Stimulated activated CD4-positive, alpha-beta T cell treated with anti-CD3 and anti-CD28 coated beads, Interleukin-4, amount 100 ng/mL, for 48 hours (primary cell): ENCODE measurements at places on chromosomes 16 and 17.
A peak's percentile ranks its signal among the peaks of the same experiment; 100 is the strongest.

- no peak for DNase-seq
Observed at GRCh38 chr16:27922433-27922832, 141.1 kb downstream of the GSG1L start.

- no peak for DNase-seq
Observed at GRCh38 chr16:29989111-29989858, 6.1 kb downstream of the HIRIP3 start.

GRCh38 chr17:74601944-74602572, 10.0 kb upstream of the CD300LD start:
- DNase-seq: peak; percentile 18

- no peak for DNase-seq
Observed at GRCh38 chr16:66251476-66252160, 114.9 kb upstream of the CDH5 start.

- no peak for DNase-seq
Observed at GRCh38 chr17:9419932-9420453, 155.6 kb downstream of the STX8 start.

DNA sequence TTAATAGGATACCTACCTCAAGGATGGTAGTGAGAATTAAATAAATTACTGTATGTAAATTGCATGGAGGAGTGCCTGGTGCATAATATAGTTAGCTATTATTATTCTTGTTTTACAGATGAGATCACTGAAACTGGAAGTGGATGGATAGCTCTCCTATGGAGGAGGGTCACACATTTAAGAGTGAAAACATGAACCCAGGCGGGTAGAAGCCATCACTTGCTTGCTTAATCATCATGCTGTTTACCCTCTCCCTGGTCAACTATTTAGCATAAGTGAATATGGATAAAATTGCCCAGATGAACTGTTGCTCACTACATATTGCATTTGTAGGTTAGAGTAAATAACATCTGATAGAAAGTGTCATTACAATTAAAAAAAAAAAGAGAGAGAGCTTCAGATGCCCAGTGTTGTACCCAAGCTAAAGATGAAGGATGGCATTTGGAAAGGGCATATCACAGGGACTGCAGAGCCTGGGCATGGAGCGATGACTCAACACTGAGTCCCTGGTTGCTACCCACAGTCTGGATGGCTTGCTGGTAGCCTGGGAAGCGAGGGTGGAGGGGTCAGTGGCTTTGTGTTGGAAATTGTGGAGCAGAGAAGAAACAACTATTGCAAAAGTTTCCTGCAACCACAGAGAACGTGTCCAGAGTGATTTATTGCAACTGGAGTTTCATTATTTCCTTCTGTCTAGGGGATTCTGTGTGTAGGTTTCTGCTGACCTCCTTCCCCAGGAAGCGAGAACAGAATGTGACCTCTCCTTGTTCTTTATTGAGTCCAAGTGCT, 414.4 kb downstream of the SHISA9 start:
- no peak for DNase-seq

GRCh38 chr16:88499836-88500251, 46.8 kb downstream of the ZFPM1 start:
- DNase-seq: no peak

- DNase-seq: no peak
Observed at GRCh38 chr17:50935221-50935995, 69.3 kb upstream of the TOB1 start.

- DNase-seq: peak; percentile 45
Observed at GRCh38 chr17:39920218-39921210, 2.1 kb upstream of the GSDMB start.
